ENCODE measurements at places on chromosomes 3 and 15.

DNA sequence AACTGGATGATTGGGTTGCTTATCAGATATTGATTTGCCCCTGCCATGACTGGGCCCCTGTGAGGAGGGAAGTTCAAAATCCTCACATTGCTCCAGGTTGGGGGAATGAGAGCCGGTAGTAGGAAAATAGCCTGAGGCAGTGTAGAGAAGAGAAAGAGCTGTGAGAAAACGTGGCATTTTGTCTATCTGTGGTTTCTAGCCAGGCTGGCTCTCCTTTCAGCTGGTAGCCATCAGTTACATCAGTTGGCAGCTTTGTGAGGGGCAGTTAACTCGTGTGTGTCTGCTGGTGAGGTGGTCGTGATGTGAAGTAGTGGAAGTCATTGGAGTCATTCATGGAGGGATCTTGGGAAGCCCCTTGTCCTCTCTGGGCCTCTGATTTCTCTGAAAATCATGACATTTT is 5.2 kb downstream of the ESYT3 start:
- DNase-seq, result no peak

GRCh38 chr15:39153716-39154115 is 427.2 kb upstream of the THBS1 start:
- no peak for DNase-seq

GRCh38 chr15:47670365-47670764 is 46.9 kb upstream of the SEMA6D start:
- DNase-seq, result no peak

- no peak for DNase-seq
These were observed 343.9 kb upstream of the THRB start for GRCh38 chr3:24838533-24838932.

GRCh38 chr15:79673416-79674123 is 223.2 kb downstream of the MTHFS start:
- peak; percentile 89 for DNase-seq

DNA sequence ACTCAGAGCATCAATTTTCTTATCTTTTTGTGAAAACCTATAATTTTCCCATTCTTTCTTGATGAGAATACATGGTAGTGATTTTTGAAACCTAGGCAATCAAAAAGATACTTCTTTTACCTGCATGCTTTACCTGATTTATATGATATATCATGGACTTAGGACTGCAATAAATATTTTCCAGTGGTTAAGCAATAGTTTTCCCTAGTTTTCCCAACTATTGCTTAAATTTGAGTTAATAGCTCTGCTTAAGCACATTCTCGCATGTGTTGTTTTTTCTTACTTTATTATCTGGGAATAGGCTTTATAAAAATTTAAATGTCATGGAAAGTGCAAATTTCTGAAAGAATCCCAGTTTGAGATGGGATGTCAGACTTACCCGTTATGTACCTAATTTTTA is 465.1 kb upstream of the BCHE start:
- DNase-seq, result no peak

DNA sequence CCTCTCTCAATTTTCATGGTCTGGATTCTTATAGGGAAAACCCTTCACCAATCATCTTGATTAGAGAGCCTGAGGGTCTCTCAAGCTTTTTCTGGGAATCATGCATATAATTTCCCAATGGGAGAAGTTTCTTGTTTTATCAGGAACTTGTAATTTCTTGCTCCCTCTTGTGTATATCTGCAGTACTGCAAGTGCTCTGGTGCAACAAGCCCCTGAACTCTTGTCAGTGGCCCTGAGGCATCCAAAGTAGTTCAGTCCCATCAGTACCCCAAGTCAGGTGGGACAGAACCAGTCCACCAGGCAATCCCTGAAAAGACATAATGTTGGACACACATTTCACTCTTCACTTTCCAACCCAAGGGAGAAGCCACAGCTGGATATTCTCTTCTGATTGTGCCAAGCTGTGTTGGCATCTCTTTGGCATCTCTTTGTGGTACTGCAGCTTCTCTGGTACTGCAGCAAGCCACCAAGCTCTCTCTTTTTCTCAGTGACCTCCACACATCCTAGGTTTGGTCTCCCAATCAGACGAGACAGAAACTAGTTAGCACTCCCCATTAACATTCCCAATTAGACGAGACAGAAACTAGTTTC is 214.5 kb downstream of the ZIC4 start:
- DNase-seq, result peak; percentile 72

GRCh38 chr15:63772520-63772919 is 61.2 kb downstream of the HERC1 start:
- peak; percentile 2 for DNase-seq

DNA sequence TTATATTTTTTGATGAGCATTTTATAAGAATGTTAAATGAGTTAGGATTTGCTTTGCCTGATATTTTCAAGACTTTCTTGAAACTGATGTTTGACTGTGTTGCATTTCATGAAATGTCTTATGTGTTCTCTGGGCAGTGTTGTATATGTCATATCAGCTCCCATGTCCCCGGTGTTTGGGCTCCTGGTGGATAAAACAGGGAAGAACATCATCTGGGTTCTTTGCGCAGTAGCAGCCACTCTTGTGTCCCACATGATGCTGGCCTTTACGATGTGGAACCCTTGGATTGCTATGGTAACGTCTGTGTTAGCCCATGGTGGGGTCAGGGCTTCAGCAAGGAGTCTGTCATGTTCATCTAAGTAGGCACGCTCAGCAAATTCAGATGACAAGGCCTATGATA is 20.0 kb downstream of the MFSD1 start:
- DNase-seq, result no peak

DNA sequence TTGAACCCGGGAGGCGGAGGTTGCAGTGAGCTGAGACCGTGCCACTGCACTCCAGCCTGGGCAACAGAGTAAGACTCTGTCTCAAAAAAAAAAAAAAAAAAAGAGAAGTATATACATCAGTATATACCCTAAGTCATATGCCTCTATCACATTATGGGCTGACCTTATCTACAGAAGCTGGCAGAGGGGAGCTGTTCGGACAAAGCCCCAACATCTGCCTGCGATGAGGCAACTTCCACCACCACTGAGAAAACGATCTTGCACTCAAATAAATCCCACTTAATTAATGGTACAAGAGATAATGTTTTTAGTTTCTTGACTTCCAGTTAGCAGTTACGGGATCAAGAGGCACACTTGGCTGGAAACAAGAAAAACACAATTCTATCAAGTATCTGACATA is 2.2 kb downstream of the GLT8D1 start:
- no peak for DNase-seq

GRCh38 chr3:165754219-165755007 is 82.8 kb downstream of the BCHE start:
- peak; percentile 37 for DNase-seq
